Muscle of arm (tissue), 14 donors: ENCODE measurements at places on chromosomes 12 and 14.
A peak's percentile ranks its signal among the peaks of the same experiment; 100 is the strongest.

- no peak for DNase-seq
These were observed 106.4 kb upstream of the TMCC3 start for GRCh38 chr12:94756789-94757188.

GRCh38 chr14:60482743-60483142, 3.1 kb downstream of the C14orf39 start:
- no peak for DNase-seq

DNA sequence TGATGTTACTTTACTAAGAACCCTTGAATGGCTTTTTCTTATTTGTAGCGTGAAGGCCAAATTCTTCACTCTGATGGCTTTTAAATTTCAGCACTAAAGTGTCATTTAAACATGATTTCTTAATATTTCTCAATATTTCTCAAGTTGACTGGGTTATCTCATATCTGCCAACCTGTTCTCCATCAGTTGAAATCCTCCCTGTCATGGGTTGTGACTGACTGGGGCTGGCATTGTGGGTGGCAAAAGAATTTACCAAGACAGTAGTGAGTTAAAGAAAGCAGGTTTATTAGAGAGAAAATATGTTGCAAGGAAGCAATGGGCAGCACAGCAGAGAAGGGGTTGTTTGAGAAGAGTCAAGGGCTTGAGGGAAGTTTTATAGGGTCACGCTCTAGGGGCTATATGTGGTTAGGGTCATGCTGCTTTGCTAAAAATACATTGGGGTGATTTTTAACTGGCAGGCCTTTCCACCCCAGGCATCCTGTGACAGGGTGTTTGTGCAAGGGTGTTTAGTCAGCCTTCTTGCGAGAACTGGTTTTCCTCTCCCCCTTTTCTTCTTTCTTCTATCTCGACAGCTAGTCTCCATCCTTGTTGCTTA, 232.8 kb upstream of the SEL1L start:
- DNase-seq, result no peak

GRCh38 chr14:49905989-49906388, 13.1 kb downstream of the ARF6 start:
- no peak for DNase-seq

DNA sequence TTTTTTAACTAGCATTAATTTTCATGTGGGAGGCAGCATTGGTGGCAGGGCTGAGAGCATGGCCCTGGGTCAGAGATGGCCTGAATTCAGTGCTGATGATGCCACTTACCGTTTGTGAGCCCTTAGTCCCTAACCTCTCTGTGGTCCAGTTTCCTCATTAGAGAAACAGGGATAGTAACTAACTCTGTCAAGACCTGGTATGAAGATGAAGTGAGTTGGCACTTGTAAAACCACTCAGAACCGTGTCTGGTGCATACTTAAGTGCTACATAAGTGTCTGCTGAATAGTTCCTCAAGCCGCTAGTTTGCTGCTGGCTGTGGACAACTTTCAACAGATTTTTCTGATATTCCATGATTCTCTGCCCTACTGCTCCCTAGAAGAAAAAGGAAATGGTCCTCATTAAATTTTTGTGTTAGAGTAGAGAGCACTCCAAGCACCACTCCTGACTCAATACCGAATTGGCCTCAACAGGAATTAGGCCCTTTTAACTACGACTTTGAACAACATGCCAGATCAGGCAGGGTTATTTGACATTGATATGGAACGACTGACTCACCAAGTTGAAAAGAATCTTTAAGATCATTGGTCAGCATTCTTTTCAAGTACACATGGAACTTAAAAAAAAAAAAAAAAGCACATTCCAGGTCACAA, 250.2 kb downstream of the ANO2 start:
- no peak for DNase-seq

GRCh38 chr12:93113317-93114006, 184.4 kb upstream of the EEA1 start:
- no peak for DNase-seq

DNA sequence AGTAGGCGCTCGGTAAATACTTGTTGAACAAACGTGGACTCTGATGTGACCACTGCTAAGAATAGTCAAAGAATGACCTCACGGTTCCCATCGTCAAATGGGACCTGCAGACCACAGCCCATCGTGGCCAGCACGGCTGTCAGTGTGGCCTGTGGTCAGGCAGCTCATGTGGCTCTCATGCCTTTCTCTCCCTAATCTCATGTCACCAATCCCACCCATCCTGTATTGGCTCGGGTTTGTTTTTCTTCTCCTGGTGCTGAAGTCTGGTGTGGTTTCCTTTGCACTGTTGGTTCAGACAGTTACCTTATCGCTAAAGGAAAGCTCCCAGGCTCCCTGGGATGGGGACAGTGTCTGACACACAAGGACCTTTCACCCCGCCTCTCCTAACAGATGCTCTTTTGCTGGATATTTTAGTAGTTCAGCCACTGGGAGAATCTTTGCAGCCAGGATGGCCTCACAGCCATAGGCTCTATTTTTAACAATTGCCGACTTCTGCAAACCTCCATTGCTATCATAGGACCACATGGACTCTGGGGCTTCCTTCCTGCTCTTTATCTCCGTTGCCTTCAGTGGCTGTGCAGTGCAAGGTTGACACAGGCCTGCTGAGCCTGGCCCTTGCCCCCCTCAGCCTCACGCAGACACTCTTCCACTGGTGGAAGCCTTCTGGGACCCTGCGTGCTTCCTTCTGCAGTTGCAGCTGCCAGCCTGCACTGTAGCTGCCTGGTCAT, 293.1 kb upstream of the FKBP4 start:
- DNase-seq, result no peak

- DNase-seq, result no peak
These were observed 89.5 kb downstream of the AEBP2 start for GRCh38 chr12:19528750-19529149.

GRCh38 chr12:49946497-49946896, 4.0 kb upstream of the AQP2 start:
- DNase-seq, result no peak

GRCh38 chr14:81710232-81710845, 176.7 kb upstream of the SEL1L start:
- peak; percentile 53 for DNase-seq

GRCh38 chr12:62426089-62426488, 40.5 kb upstream of the MON2 start:
- no peak for DNase-seq

- DNase-seq, result no peak
These were observed 17.2 kb upstream of the ELK3 start for GRCh38 chr12:96177013-96177412.

DNA sequence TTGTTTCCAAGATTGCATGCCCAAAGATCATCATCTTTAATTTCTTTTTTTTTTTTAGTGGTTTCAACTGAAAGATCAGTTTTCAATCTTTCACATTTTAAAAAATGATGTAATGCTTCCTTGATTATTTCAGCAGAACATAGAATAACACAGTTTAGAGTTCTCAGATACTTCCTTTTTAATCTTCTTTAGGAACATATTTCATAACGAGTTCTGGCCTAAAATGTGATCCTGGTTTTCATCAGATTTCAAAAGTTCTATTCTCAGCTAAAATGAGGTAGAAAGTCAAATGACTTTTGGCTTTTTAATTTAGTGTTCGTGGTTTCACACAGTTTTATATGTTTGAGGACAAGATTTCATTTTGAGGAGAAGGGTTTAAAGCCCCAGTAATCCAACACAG, 40.0 kb upstream of the NR1H4 start:
- DNase-seq, result no peak

GRCh38 chr12:13941258-13942249, 39.8 kb downstream of the GRIN2B start:
- DNase-seq, result peak; percentile 25

DNA sequence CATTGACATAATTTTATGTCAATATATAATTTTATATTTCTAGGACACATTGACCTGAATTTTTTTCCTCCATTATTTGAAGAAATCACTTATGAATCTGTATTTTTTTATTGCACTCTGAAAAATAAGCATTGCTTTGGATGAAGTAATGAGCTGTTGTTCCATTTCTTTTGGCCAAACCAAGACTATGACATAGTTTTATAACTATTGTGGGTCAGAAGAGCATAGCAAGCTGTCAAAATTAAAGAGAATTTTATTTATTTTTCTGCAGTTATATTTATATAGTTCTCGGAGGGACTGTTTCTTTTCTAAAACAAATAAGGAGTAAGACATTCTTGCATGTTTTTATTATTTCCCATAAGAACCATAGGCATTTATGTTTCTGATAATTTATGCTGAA, 8.5 kb downstream of the C12orf75 start:
- no peak for DNase-seq

DNA sequence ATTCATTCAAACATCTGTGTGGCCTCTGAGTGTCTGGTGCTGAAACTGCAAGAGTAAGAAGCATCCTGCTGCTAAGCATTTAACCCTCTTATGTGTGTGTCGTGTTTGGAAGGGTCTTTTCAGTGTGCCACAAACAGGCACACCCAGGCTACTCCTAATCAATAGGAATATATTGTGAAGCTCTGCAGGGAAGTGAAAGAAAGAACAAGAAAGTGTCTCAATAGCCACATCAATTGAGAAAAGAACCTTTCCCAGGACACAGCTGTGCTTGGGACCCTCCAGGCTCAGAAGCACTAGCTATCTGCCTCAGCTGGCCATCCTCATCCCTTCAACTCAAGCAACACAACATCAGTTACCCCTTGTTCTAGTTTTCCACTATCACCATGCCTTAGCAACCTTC, 13.4 kb upstream of the KRAS start:
- DNase-seq, result no peak

DNA sequence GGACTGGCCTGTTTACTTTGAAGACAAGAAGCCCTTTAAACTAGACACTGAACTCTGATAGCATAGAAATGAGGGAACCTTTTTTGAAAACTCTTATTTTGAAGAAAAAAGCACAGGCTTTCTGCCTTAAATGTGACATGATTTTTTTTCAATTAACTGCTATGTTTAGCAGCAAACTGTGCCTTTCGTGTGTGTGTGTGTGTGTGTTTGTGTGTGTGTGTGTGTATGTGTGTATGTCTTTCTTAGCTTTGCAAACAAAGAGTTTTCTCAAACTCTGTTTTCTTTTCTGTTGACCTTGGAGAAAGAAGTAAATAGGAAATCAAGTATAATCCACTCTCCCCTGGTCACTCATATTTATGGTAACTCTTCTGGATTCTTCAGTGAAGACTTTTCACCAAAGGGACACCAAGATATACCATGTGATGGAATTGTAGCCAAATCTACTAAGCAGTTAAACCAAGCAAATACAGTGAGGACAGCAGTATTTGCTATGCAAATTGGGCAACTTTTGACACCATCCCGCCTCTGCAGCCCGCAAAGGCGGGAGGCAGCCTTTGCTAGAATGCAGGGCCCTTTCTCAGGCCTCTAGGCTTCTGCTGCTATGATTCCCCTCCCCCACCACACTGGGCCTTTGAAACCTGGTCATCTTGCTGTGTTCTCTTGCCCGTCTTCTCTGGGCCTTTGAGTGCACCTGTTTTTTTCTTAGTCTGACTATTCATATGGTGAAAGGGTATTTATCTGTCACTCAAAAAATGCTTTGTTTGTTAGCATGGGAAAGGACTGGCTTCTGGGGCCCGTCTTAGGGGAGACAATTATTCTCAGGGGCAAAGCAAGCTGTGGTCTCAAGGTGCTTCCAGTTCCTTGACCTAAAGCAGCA, 107.9 kb downstream of the MYRFL start:
- no peak for DNase-seq

DNA sequence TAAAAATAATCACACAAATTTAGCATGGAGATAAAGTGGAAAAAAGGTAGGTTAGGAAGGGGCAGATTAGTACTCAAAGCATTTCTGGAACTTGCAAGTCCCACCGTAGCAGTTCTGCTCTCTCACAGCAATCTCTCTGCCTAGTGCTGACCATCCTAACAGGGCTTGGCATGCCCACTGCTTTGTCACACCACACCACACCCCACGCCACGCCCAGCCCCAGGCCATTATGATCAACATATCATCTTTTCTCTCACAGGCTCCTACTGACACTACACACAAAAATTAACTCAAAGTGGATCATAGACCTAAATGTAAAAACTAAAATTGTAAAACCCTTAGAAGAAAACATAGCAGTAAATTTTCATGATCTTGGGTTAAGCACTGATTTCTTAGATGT, 273.7 kb downstream of the DAD1 start:
- no peak for DNase-seq

DNA sequence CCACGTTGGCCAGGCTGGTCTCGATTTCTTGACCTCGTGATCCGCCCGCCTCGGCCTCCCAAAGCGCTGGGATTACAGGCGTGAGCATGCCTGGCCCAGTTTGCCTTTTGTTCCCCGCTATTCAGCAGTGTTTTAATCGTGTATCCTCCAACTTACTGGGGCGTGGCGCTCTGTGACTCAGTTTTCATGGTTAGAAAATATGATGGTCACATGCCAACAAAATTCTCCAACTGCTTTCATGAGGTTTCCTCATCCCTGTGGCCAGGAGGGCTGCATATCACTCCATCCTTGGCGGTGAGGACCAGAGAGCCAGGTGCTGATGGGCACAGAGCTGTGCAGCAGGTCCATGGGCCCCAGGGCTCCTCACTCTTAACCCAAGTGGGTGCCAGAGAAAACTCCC, 33.0 kb upstream of the PRMT8 start:
- DNase-seq, result no peak

DNA sequence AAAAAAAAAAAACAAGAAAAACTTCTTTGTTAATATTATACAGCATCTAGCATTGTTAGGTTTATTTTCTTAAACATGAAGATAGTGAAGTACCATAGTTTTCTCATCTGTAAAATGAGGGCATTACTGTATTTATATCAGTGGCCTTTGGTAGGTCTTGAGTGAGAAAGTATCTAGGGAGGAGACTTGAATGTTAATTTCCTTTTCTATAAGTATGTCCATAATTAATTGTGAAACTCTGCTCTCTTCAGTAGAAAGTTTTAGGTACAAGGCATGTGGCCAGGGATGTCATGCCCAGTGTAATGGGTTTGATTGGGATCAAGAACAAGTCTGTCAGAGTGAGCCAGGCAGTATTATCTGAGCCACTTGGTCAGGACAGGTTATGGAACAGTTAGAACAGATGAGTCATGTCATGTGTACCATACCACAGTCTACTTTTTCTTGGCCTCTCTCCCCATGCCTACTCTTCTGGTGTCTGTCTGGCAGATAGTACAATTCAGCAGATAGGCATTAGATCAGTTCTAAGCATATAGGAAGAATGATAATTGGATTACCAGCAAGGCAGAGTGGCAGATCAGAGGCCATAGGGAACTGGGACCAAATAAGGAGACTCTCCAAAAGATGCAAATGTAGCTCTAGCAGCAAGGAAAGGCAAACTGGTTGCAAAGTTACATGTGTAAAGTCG, 30.4 kb downstream of the FBXO34 start:
- DNase-seq, result no peak

- no peak for DNase-seq
These were observed 5.1 kb downstream of the RNF10 start for GRCh38 chr12:120539303-120539702.
